Activated naive CD4-positive, alpha-beta T cell treated with anti-CD3 and anti-CD28 coated beads for 36 hours (primary cell): ENCODE measurements at places on chromosomes 12 and 14.

DNA sequence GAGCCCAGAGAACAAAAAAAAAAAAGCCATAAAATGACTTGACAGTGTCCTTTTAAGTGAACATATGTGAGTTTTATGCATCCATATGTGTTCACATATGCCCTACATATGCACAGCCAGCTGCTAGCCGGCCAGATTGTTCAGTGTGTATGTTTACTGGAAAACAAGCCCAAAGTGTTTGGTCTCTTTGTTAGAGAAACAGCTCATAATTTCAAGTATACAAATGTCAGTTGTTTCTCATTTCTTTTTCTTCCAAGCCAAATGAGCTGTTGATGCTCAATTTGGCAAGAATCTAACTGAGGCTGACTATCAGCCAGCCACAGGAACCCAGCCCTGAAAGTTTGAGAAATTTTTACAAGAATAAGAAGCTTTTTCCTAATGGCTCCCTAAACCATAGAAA, 60.8 kb upstream of the TSPAN8 start:
- no peak for DNase-seq

- no peak for DNase-seq
Measured at GRCh38 chr12:124028555-124028925, 55.5 kb downstream of the ZNF664 start.

- no peak for DNase-seq
Measured at GRCh38 chr12:101470939-101471338, 4.2 kb upstream of the SPIC start.

- DNase-seq, result no peak
Measured at GRCh38 chr12:63325757-63326156, 174.8 kb upstream of the AVPR1A start.

GRCh38 chr12:111211910-111212757, 156.8 kb downstream of the PHETA1 start:
- peak; percentile 28 for DNase-seq

GRCh38 chr14:53368711-53369201, 215.6 kb upstream of the DDHD1 start:
- DNase-seq, result no peak

DNA sequence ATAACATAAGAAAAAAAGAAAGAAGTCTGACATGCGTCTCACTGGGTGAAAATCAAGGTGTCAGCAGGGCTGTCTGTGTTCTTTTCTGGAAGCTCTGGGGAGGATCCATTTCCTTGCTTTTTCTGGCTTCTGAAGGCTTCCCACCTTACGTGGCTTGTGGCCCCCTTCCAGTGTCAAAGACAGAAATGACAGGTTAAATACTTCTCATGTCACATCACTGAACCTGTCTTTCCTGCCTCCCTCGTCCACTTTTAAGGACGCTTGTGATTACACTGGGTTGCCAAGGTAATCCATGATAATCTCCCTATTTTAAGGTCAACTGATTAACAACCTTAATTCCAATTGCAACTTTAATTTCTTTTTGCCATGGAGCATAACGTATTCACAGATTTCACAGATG, 4.6 kb upstream of the PHC1 start:
- DNase-seq, result no peak

- peak; percentile 34 for DNase-seq
Measured at GRCh38 chr12:57343703-57344378, 87.0 kb downstream of the R3HDM2 start.

DNA sequence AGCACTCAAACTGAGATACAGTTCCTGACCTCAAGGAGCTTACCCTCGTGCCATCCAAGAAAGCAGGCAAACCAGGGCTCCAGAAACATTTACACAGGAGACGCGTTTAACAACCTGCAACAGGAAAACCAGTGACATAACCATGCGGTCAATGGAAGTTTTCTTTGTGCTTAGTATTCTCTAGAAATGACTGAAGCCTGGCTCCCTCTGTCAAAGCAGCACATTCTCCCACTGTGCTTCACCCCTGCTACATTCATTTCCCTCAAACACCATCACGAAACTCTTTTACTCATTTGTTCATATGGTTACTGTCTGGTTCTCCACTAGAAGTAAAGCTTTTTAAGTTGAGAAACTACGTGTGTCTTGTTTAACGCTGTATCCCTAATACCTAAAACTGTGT, 161.3 kb upstream of the CCND2 start:
- DNase-seq, result peak; percentile 60

GRCh38 chr12:12891881-12892355, 556 bp downstream of the GPRC5A start:
- no peak for DNase-seq

DNA sequence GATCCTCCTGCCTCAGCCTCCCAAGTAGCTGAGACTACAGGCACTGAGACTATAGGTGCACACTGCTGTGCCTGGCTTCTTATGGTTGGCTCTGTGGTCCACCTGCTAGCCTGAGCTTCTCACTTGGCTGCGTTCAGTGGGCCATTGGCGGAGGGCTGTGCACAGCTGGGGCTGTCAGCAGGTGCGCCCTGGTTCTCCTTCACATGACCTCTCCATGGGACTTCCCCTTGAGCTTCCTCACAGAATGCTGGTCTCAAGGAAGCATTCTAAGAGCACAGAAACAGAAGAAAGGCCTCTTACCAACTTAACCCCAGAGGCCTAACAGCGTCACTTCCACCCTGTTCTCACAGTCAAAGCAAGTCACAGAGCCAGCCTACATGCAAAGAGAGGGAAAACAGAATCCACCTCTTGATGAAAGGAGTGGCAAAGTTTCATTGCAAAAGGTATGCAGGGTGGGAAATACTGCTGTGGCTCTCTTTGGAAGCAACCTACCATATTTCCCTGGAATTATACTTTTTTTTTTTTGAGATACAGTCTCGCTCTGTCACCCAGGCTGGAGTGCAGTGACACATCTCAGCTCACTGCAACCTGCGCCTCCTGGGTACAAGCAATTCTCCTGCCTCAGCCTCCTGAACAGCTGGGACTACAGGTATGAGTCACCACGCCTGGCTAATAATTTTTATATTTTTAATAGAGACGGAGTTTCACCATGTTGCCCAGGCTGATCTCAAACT, 9.3 kb downstream of the RILPL2 start:
- peak; percentile 42 for DNase-seq

GRCh38 chr14:101125719-101126651, 222.5 kb upstream of the RTL1 start:
- no peak for DNase-seq

DNA sequence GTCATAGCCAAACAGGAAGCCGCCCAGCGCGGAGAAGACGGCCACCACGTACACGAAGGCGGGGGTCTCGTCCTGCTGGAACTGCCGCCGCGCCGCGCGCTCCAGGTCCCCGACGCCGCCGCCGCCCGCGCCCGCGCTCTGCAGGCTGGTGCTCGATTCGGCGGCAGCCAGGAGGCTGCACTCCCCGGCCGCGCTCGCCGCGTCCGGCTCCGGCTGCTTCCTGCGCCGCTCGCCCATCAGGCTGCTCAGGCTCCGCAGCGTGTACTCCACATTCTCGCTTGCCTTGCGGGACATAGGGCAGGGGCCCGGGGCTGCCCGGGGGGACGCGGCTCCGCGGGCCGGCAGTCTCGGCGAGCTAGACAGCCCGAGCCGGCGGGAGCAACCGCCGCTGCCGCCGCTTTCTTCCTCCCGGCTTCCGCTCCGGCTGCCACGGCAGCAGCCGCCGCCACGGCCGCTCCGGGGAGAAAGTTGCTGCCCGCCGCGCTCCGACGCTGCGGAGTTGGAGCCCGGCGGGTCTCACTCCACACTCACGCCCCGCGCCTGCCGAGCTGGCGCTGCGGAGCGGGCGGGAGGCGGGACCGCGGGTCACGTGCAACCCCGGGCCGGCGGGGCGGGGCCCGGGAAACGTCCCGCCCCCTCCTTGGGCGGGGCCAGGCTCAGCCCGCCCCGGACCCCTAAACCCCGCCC, at the start of gene SLC2A13:
Gene SLC2A13 (minus strand): TSS at position 567 of the 687 bp plus-strand sequence. CDS start 273 bp downstream, at position 294.
- DNase-seq, result peak; percentile 65

DNA sequence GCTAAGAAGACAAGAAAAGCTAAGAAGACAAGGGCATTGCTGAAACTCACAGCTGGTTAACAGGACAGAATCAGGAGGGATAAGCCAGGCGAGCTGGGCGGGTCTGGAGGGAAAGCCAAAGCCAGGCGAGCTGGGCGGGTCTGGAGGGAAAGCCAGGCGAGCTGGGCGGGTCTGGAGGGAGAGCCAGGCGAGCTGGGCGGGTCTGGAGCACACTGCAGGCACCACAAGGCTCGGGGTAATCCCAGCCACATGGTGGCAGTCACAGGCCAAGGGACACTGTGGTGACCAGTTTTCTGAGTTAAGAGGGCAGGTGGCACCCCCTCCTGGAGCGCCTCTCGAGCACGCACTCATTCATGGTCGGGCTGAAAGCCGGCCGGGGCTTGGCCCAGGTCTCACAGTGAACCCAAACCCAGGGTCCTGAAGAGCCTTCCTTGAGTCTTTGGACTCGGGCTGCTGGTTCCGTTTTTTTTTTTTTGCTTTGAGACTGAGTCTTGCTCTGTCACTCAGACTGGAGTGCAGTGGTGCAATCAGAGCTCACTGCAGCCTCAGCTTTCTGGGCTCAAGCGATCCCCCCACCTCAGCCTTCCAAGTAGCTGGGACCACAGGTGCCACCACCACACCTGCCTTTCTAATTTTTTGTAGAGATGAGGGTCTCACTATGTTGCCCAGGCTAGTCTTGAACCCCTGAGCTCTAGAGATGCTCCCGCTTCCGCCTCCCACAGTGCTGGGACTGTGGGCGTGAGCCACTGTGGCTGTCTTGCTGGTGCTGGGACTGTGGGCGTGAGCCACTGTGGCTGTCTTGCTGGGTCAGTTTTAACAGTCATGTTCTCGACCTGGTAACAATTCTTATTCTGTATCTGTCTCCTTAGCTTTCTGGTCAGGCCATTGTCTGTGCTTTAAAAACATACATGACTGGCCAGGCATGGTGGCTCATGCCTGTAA, 40.2 kb downstream of the HSP90AA1 start:
- peak; percentile 48 for DNase-seq

GRCh38 chr12:92078167-92079053, 67.2 kb downstream of the BTG1 start:
- peak; percentile 49 for DNase-seq

GRCh38 chr14:100587086-100587762, at the start of gene BEGAIN:
TSS of gene BEGAIN (minus strand) at chr14:100587417. CDS start at chr14:100587290, 127 bp downstream.
- DNase-seq, result peak; percentile 28

- DNase-seq, result no peak
Measured at GRCh38 chr12:113392988-113393579, 10.6 kb downstream of the SDS start.

DNA sequence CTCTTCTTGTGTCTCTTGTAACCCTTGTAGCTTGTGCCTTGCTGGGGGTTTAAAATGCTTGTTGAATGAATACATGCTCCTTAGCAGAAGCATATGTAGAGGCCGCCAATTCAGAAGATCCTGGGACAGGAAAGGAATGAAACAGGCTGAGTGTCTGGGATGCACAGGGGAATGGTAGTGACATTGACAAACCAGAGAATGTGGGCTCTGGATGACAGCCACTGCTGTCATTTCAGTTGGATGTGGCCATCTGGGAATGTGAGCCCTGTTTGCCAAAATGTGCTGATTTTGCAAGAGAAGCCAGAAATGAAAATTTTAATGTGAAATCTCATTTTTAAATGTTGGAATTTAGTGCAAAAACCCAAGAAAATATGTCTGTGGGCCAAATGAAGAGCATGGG, 136.8 kb downstream of the DACT1 start:
- no peak for DNase-seq

DNA sequence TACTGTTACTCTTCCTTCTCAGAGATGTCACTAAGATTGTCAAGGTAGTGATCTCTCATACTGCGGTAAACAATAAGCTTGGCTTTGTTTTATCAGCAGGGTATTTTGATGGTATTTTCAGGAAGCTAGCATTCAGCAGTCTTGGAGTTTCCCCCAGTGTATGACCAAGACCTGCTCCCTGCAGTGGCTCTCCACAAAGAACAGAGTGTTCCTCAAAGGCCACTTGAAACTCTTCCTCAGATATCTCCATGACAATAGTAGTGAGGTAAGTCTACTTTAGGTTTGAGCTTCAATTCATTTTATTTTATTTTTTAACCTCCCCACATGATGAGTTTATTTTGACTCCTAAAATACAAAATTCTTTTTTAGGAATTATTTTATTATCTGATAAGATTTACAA, 74.0 kb upstream of the G2E3 start:
- no peak for DNase-seq

GRCh38 chr14:81206115-81206514, 14.6 kb downstream of the GTF2A1 start:
- no peak for DNase-seq

- DNase-seq, result peak; percentile 59
Measured at GRCh38 chr12:51028126-51028812, 2.1 kb upstream of the SLC11A2 start.

DNA sequence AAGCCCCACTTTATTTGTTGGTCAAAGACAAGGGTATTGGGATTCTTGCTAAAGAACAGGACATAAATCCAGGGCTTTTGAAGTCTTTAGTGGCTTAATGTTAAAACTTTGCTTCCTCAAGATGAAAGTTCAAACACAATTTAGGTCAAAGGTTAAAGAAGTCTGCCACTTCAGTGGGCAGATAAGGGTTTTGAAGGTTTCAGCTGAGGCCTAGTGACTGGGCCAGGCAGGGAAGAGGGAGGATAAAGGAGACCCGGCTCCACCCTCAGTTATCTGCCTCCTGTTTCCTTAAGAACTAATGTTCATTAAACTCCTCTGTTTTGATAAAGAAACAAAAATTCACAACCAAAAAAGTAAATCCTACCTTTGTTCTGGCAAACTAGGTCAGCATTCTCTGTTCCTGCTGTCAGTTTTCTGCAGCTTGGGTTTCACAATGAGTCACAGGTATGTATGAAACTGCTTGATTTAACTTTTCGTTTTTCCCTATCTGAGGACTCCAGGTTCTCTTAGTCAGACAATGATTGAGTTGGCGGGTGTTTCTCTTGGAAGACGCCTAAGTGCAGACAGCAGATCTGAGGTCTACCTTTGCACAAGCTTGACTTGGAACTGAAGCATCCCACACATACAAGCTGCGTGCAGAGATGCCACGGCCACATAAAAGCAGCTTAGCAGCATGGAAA, 208.3 kb downstream of the EXOC5 start:
- peak; percentile 52 for DNase-seq

DNA sequence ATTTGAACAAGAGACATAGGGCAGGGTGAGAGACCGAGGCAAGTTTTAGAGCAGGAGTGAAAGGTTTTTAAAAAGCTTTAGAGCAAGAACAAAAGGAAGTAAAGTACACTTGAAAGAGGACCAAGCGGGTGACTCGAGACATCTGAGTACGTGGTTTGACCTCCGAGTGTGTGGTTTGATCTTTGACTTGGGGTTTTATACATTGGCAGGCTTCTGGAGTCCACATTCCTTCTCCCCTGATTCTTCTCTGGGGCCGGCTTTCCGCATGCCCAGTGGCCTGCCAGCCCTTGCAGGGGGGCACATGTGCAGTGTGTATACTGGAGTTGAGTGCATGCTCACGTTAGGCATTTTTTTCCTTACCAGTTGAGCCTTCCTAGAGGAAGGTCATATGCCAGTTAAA, 96.3 kb downstream of the SLC15A4 start:
- no peak for DNase-seq

- DNase-seq, result no peak
Measured at GRCh38 chr12:75854681-75855309, 176.8 kb downstream of the PHLDA1 start.

DNA sequence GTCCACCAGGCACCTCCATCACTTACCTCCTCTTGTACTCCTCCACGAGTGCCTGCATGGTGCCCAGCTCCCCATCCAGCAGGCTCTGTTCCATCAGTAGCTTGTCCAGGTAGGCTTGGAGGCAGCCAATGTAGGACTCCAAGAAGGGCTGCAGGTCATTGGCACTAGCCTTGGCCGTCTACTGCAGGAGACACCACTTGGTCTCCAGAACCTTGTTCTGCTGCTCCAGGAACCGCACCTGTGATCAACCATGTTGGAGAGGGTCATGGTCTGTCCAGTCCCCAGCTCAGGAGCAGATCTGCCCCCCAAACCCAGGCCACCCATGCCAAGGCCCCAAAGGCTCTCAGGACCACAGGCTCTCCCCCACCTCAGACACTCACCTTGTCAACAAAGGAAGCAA, 23.9 kb downstream of the KRT76 start:
- DNase-seq, result no peak
